ENCODE measurements at places on chromosomes 16 and 17.

DNA sequence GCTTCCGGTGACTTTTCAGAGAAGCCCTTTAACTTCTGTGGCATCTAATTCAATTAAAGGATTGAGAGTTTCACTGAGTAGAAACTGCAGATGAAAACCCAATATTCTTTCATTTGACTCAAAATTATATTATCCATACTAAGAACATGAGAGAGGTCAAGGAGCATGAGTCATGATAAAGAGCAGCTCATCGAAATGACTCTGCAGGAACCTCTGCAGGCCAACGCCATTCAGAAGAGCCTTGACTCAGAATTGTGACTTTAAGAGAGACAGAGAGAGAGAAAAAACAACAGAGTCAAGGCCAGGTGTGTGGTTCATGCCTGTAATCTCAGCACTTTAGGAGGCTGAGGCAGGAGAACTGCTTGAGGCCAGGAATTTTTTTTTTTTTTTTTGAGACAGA, 417.2 kb upstream of the XYLT1 start:
- peak; percentile 8 for DNase-seq

DNA sequence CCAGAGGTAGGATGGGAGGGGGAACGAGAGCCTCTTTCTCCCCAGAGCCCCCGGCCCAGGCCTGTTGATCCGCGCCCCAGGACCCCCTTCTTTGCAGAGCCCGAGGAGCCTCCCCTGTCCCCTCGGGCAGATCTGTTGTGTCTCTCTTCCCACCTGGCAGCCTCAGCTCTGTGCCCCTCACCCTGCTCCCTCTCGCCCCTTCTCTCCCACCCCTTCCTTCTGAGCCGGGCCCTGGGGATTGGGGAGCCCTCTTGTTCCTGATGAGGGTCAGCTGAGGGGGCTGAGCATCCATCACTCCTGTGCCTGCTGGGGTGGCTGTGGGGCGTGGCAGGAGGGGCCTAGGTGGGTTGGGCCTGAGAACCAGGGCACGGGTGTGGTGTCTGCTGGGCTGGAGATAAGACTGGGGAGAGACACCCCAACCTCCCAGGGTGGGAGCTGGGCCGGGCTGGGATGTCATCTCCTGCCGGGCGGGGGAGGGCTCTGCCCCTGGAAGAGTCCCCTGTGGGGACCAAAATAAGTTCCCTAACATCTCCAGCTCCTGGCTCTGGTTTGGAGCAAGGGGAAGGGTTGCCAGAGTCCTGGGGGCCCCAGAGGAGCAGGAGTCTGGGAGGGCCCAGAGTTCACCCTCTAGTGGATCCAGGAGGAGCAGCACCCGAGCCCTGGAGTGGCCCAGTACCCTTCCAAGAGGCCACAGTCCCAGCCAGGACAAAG, 65.4 kb downstream of the MRC2 start:
- DNase-seq, result peak; percentile 37

- DNase-seq, result no peak
These were observed 99.5 kb downstream of the CHD9NB start for GRCh38 chr16:52953215-52953614.

GRCh38 chr16:12862327-12862726, 39.1 kb upstream of the SHISA9 start:
- DNase-seq, result no peak

- no peak for DNase-seq
These were observed 27.0 kb downstream of the LGALS3BP start for GRCh38 chr17:78952706-78953105.

DNA sequence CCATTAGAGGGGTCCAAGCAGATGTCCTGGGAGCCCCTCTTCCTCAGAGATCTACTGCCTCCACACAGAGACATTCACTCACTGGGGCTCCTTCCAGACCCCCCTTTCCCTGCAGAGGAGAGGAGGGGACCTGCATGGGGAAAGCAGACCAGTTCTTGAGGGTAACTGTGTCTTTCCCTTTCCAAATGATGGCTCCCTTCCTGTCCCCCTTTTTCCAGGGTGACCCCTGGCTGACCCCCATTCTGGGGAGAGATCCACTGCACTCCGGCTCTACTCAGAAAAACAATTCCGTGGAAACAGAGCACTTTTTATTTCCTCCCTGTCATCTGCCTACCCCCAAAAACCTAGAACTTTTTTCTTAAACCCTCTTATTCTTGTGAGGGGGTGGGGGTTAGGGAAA, 6.4 kb downstream of the CACNA1G start:
- DNase-seq, result no peak

DNA sequence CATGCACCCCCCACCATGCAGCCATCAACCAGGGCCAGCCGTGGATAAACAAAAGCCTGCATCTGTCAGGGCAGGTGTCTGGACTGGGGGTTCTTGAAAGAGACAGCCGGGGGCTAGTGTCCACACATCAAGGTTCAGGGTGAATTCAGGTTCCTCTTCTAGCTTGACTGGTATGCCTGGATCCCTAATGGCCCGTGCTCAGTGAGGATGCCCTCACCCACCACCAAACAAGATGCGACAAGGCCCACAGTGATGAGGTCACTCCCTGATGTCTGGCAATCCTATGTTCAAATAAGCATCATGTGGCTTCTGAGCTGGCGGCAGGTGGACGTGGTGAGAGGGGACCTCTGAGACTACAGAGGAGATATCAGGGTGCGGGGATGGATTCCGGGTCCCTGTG, 64.6 kb downstream of the GOSR1 start:
- no peak for DNase-seq

DNA sequence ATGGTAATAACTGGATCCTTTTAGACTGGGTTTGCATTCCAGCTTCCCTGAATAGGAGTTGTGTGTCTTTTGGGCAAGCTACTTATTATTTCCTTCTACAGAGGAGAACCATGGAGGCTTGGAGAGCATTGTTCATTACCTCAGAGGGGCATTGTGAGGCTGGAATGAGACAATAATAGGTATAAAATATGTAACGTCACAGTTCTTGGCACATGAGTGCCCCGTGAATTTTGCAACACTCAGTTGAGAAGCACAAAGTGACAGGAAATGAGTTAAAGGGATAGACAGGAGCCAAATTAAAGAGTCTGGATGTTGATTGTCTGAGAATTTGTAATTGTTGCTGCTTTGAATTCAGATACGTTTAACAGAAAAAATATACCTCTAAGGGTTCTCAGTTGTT, 92.2 kb downstream of the CDH8 start:
- no peak for DNase-seq

DNA sequence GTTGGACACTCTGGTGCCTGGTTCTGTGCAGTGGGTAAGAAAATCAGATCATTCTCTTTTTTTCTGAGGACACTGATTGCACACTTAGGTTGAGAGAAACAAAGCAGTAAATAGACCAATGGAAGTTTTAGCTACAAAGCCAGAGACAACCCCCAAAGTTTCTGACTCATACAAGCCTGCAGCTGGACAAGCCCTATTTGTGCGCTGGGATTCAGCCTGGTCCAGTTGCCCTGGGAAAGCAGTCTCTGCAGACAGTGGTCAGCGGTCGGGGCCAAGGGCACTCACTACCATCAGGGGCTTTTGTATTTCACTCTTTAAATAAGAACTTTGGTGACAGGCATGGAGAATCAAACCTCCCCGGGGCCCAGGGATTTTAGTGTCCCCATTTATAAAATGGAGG, 6.0 kb upstream of the RHBDL3 start:
- no peak for DNase-seq

DNA sequence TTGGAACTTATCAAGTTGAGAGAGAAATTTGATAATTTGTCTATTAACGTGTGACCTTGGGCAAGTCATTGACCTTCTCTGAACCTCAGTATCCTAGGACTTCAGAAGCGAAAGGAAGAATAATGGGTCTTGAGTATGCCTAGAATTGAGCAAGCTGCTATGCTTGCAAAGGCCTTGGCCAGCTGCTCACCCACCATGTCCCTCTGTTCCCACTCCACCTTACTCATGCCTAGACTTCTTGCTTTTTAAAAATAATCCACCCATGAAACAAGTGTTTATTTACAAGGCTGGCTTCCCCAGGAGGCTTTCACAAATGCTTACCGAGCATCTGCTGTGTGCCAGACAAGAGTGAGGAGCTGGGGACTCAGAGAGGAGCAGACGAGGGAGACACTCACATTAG, 590.6 kb downstream of the MAF start:
- DNase-seq, result no peak

- no peak for DNase-seq
These were observed 81.7 kb downstream of the IRX5 start for GRCh38 chr16:55012362-55012761.

- DNase-seq, result no peak
These were observed 91.4 kb downstream of the C16orf78 start for GRCh38 chr16:49464877-49465504.

GRCh38 chr17:14730821-14731220, 429.9 kb downstream of the HS3ST3B1 start:
- DNase-seq, result peak; percentile 46

DNA sequence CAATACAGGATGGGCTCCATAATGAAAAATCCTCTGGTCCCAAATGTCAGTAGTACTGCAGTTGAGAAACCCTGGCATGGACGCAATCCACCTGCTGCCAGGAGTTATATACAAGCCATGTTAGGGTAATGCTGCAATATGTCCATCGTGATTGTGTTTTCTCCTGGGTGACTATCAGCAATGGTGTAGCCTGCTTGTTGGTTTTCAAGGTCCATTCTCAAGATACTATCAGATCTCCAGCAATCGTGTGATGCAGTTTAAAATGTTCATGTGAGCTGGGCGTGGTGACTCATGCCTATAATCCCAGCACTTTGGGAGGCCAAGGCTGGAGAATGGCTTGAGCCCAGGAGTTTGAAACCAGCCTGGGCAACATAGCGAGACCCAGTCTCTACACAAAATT, 24.0 kb downstream of the ABCC1 start:
- DNase-seq, result peak; percentile 34

GRCh38 chr16:4529085-4530060, 9.2 kb downstream of the CDIP1 start:
- peak; percentile 49 for DNase-seq

DNA sequence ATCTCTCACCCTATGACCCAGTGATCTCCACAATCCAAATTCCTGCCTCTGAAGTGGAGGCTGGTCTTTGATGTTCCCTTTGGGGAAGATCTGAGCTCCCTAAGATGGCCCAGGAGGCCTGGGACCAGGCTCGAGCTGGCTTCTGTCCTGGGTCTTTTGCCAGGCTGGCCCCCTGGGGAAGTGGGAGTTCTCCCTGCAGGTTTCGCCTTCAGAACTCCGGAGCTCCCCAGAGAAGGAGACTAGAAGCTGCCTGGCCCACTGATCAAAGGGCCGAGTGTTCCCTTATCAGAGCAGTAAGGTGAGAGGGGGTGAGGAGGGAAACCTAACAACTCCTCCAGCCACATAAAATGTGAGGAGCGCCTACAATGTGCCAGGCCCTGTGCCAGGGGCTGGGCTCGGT, 147.1 kb downstream of the IRF8 start:
- DNase-seq, result no peak

DNA sequence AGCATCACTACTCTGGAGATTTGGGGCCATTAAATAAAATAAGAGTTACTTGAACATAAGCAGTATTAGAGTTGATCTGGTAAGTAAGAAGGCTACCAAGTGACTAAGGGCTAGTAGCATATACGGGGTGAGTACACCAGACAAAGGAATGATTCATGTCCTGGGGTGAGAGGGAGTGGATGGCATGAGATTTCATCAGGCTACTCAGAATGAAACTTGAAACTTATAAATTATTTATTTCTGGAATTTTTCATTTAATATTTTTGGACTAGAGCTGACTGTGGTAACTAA, 2.3 kb downstream of the SLFN5 start:
- peak; percentile 95 for DNase-seq

DNA sequence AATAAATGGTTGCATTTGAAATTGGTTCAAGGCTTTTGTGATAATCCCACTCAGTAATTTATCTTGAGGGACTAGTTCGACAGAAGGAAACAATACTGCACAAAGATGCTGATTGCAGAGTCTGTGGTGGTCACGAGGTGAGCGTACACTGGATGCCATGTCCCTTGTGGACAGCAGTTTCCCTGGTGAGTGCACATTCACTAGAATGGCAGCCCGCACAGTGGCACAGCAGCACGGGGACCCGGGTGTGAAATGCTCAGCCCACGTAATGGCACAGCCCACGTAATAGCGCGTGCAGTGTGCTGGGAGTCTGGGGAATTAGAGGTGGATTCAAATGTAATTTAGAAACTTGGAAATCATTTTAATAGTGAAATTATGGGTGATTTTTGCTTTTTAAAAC, 154.0 kb downstream of the LGALS9B start:
- DNase-seq, result no peak

- DNase-seq, result no peak
These were observed 52.2 kb upstream of the MED9 start for GRCh38 chr17:17424552-17424951.

GRCh38 chr17:8369944-8370343, 6.6 kb downstream of the KRABD2 start:
- no peak for DNase-seq

DNA sequence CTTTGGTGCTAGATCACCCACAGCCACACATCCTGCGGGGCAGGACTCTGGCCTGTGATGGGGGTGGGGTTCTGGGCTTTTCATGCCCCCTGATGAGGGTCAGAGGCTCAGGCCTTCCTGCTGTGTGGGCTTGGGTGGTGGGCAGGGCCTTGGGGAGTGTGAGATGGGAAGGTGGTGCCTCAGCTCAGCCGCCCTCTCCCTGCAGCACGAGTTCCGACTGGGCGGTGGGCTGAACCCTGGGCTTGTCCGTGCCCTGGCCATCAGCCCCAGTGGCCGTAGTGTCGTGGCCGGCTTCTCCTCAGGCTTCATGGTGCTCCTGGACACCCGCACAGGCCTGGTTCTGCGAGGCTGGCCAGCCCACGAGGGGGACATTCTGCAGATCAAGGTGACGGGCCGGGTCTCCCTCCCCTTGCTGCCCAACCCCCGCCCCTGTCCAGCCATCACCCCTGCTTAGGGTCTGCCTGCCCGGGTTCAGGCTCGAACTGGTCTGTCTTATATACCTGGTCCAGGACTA, 6.8 kb upstream of the SERPINF2 start:
- no peak for DNase-seq
